ENCODE measurements at places on chromosomes 2 and 18.

GRCh38 chr2:125224830-125225229, 1199.7 kb downstream of the CNTNAP5 start:
- no peak for DNase-seq

DNA sequence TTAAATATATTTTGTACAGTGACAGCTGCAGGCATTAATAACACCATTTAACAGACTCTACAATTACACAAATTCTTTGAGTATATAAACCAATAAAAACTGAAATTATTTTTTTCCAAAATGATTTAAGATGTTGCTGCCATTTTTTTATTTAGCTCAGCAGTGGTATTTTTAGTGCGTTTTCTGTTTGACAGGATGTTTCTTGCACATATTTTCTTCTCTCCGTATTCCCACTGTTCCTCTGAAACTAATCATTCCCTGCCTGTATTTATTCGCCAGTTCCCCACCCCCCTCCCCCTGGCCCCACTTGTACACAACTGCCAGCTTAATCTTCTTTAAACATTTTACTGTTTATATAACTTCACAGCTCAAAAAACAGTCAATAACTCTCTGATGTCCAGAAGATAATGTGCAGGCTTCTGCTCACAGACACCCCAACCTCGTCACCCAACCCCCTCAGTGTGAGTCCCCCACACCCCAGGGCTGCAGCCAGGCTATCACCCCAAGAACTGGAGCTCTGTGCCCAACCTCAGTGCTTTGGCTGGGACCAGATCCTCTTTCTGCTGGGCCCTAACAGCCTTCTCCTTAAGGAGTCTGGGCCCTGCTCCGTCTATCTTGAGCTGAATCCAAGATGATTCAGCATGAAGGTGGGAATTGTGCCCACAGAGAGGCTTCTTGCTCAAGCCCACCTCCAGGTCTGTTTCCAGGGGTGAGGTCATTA, 41.6 kb upstream of the MAP4K4 start:
- DNase-seq: no peak

GRCh38 chr2:161571051-161571429, 53.2 kb upstream of the SLC4A10 start:
- no peak for DNase-seq

DNA sequence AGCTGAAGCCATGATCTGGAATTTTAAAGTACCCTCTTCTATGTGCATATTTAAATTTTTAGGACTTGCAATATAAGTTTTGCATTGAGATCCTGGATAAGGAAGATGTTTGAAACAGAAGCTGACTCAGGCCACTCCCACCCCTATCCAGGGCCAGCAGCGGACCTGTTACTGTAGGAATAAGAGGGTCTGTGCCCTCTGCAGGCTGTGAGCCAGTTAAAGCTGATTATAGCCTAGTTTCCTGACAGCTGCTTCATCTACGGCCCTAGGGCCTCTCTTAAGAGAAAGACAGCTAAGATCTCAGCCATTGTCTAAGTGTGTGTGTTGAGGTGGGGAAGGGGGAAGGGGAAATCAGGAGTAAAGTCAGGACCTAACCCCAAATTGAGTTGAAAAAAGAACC, 234.0 kb downstream of the HAUS1 start:
- no peak for DNase-seq

- no peak for DNase-seq
Observed at GRCh38 chr2:96267159-96267971, 1.3 kb downstream of the CIAO1 start.

DNA sequence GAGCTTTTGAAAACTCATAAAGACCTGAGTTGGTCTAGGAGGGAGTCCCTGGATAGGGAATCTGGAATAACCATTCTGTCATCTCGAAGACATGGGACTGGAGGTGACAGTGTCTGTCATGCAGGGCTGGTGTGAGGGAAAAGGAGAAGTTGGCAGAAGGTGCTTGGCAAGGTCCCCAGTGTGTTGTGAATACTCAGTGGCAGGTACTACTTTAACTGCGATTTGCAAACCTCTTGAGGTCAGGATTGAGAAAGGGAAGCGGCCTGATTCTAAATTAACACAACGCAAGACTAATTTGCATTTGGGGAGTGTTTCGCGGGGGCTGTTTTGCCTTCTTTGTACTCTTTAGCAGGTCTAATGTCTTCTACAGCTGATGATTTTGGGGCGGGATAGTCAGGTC, 77.0 kb upstream of the TMEM200C start:
- DNase-seq: no peak

All from stimulated activated CD4-positive, alpha-beta T cell treated with anti-CD3 and anti-CD28 coated beads, Interleukin-1b, Interleukin-23, amount 100 ng/mL, for 1 hour (primary cell).